Activated naive CD8-positive, alpha-beta T cell treated with anti-CD3 and anti-CD28 coated beads, Interleukin-2, amount 10 ng/mL, durations not matched to agents 7 days and 5 days (primary cell): ENCODE measurements at places on chromosomes 6 and 20. TPM values are rescaled to one million over a fixed set of nuclear protein-coding genes. Genes with fewer than 3 reads are reported as not detected.

DNA sequence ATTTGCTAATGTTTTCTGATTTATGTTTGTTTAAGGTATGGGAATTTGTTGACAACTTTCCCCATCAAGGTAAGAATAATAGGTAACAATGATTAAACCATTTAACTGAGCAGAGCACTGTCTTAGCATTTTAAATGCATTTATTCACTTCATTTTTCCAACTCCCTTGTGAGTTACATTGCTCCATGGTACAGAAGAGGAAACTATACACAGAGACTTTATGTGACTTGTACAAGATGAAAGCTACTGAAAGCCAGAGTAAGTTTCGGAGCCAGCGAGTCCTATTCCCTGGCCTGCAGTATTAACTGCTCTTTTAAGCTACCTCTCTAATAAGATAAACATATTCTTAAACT lies 708.8 kb downstream of the HDGFL1 start:
- H3K27me3 ChIP-seq, result no peaks in the 10 kb centered on the region
- no peak overlapping the region for H3K27ac ChIP-seq
- H3K4me3 ChIP-seq, result no peak overlapping the region
- H3K36me3 ChIP-seq, result no peaks in the 10 kb centered on the region
- H3K4me1 ChIP-seq, result no peaks in the 10 kb centered on the region

The SRMS gene
- not detected for total RNA-seq

DNA sequence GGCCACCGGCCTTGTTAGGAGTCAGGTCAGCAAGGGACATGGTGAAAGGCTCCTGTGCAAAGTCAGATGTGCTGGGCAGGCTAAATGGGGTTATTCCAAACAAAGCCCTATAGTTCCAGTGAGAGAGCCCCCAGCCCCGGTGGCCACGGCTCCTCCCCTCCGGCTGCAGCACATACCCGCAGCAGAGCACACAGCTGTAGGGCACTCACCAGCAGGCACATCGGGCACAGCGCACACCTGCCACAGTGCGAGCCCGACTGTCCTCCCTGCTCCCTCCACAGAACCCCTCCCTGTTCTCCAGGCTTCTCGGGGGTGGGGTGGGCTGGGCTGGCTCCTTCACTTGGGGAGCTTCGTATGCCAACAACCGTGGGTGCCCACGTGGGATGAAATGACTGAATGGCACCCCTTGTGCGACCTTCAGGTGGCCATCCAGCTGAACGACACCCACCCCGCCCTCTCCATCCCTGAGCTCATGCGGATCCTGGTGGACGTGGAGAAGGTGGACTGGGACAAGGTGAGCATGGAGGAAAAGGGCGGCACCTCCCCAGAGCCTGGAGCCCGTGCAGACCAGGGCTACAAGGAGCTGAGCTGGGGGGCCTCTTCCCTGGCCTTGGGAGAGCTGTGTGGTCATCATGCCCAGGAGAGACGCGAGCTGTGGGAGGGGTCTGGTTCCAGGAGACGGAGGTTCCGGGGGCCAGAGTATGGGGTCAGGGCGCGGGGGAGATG lies 30.9 kb downstream of the PYGB start:
- peak; percentile 22 for DNase-seq
- H3K36me3 ChIP-seq, result no peaks in the 10 kb centered on the region
- no peak overlapping the region for H3K27ac ChIP-seq
- no peak overlapping the region for H3K4me3 ChIP-seq
- H3K27me3 ChIP-seq, result no peaks in the 10 kb centered on the region

DNA sequence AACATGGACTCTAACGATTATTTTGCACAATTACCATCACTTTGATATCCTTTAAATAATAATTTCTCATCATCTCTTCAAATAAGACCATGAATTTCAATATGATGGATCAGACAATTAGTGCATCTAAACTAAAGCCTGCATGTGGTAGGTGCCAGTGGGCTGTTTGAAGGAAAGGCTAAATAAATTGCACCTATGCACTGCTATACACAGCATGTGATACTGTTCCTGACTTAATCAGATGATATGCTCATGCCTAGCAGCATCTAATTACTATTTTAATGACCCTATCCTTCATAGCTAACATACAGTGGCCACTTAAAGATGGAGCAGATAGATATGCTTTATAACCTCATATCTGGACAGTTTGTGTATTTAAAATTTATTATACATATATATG lies 731.6 kb upstream of the MANEA start:
- H3K27ac ChIP-seq, result no peak overlapping the region
- H3K4me1 ChIP-seq, result no peaks in the 10 kb centered on the region
- no peaks in the 10 kb centered on the region for H3K27me3 ChIP-seq
- H3K4me3 ChIP-seq, result no peak overlapping the region
- no peaks in the 10 kb centered on the region for H3K36me3 ChIP-seq
- no peak for DNase-seq

The SYCP2 gene
- 15.0 TPM for total RNA-seq

- H3K27ac ChIP-seq, result no peak overlapping the region
- DNase-seq, result no peak
- no peaks in the 10 kb centered on the region for H3K4me1 ChIP-seq
- H3K27me3 ChIP-seq, result no peaks in the 10 kb centered on the region
- H3K36me3 ChIP-seq, result peaks cover 17% of the 10 kb centered on the region
- no peak overlapping the region for H3K4me3 ChIP-seq
Observed at GRCh38 chr6:72636215-72636614, 14.4 kb downstream of the KCNQ5 start.

DNA sequence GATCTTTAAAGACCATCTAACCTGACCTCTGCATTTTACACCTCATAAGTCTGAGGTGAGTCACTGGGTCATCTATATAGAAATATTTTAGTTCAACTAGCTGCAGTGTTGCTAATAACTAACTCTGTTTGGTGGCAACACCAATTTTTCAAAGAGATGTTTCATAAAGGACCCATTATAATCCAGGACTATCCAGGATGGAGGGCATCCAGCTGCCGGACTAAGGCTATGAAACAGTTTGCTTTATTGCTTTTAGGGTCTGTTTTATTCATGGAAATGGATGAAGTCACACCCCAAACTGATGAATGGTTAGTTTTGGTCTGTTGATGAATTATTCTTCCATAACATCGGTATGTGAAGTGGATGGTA lies 204.2 kb upstream of the GMDS start:
- no peak overlapping the region for H3K4me3 ChIP-seq
- H3K4me1 ChIP-seq, result peaks cover 2% of the 10 kb centered on the region
- no peak overlapping the region for H3K27ac ChIP-seq
- H3K27me3 ChIP-seq, result peaks cover 3% of the 10 kb centered on the region
- no peak for DNase-seq

GRCh38 chr6:6516666-6517458 lies 71.7 kb upstream of the LY86 start:
- H3K27ac ChIP-seq, result no peak overlapping the region
- no peak for DNase-seq
- no peaks in the 10 kb centered on the region for H3K36me3 ChIP-seq
- no peak overlapping the region for H3K4me3 ChIP-seq

The FAXC gene
- not detected for total RNA-seq

The TSHZ2 gene
- 0.54 TPM for total RNA-seq

DNA sequence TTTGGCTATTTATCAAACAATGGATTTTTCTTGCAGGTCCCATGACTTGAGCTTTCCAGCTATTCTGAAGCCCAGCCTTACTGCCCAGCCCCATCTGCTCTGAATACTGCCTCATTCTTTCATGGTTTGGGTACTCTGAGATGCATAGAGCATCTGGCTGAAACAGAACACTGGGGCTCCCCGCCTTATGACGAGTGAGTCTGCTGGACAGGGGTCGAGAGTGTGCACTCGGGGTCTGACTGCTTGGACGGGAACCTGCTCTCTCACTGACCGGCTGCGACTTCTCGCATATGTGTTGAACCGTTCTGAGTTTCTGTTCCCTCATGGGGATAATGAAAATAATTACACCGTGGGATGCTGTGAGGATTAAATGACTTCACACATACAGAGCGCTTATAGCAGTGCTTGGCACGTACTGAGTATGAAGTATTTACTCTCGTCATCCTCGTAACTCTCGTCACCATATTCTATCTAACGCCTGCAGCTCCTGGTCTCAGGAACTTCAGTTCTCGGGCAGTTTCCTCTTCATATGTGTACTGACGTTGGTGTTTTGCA lies 59.5 kb upstream of the MPC1 start:
- H3K27ac ChIP-seq, result no peak overlapping the region
- H3K4me1 ChIP-seq, result peaks cover 5% of the 10 kb centered on the region
- peaks cover 17% of the 10 kb centered on the region for H3K27me3 ChIP-seq

The EYS gene
- total RNA-seq, result not detected

GRCh38 chr6:6872459-6873344 lies 235.1 kb upstream of the RREB1 start:
- H3K27me3 ChIP-seq, result peaks cover 7% of the 10 kb centered on the region
- H3K4me3 ChIP-seq, result no peak overlapping the region
- no peak overlapping the region for H3K27ac ChIP-seq
- no peak for DNase-seq
- H3K4me1 ChIP-seq, result peaks cover 4% of the 10 kb centered on the region

The MEI4 gene
- not detected for total RNA-seq

- H3K27ac ChIP-seq, result no peak overlapping the region
- peaks cover 2% of the 10 kb centered on the region for H3K4me1 ChIP-seq
- no peaks in the 10 kb centered on the region for H3K27me3 ChIP-seq
- H3K36me3 ChIP-seq, result peaks cover 8% of the 10 kb centered on the region
- H3K4me3 ChIP-seq, result no peak overlapping the region
Observed at GRCh38 chr6:110629153-110629552, 152.7 kb upstream of the SLC22A16 start.
